ENCODE measurements at places on chromosomes 2 and 18.

DNA sequence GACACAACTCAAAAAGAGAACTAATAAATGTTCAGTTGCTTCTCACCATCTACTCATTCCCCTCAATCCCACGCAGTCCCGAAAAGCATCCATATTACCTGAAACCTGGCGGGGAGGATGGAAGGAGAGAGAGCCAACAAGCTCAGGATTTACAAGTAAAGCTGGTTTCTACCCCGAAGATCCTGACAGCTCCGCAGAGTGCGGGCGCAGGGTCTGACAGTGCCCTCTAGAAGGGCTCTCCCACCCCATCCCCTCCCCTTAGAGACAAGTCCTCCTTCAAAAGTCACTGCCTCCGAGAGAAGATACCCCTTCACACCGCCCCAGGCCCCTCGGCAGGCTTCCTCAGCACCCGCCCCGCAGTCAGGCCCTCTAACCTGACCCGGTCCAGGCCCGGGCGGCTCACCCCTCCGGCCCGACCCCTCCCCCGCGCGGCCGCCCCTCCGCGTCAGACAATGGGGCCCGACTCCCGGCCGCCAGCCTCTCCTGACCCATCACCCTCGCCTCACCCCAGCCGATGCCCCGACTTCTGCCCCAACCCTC lies 550 bp downstream of the RAB1A start:
- DNase-seq = peak; percentile 33

- no peak for DNase-seq
Measured at GRCh38 chr2:98547092-98547790, 61.1 kb downstream of the COA5 start.

- DNase-seq = no peak
Measured at GRCh38 chr2:85541753-85542457, 2.9 kb downstream of the MAT2A start.

DNA sequence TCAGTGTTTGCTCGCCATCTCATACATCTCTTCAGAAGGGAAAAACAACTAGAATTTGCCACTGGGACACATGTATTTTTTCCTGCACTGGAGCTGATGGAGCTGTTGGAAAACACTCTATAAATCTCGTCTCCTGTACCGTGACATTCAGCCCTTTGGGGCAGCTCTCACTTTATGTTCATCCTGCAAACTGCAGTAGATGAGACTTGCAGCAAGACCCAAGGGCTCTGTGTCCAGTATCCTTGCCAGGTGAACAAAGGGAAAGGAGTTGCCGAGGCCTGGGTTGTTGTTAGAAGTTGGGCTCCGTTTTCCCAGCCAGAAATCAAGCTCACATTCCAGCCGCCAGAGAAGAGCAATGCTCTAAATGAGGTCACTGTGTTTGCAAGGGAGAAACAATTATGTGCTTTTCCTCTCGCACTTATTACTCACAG lies 285.1 kb downstream of the SLC4A3 start:
- no peak for DNase-seq

DNA sequence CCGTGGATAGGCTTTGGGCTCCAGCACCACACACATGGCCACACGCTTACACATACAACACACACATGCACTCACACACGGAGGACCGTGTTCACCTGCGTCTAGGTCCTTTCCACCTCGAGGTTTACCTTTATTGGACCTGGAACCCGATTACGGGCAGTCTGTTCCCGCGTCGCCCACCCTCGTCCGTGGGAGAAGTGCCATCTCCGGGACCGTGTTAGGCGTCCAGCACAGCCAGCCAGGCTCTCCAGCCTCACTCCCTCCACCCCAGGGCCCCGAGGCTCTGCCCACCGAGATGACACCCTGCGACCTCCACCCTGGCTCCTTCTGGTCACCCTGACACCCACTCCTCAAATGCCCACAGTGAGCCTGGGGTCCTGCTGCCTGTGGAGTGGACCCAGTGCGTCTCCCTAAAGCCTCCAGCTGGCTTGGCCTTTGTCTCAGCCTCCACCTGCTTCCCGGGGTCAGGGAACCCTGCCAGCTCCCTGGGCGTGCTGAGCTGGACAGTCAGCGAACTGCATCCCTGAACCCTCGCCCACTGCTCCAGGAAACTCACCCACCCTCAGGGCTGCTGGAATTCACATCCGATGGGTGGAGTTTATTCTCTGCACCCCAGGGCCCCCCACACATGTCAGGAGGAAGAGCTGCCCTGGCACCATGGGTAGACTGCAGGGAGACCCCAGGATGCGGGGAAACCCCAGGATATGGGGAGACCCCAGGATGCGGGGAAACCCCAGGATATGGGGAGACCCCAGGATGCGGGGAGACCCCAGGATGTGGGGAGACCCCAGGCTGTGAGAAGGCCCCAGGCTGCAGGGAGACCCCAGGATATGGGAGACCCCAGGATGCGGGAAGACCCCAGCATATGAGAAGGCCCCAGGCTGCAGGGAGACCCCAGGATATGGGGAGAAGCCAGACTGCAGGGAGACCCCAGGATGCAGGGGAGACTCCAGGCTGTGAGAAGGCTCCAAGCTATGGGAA lies 33.0 kb downstream of the ADI1 start:
- DNase-seq = no peak

- no peak for DNase-seq
Measured at GRCh38 chr2:235747786-235748091, 253.9 kb downstream of the AGAP1 start.

- DNase-seq = no peak
Measured at GRCh38 chr2:134170294-134170693, 83.6 kb upstream of the MGAT5 start.

DNA sequence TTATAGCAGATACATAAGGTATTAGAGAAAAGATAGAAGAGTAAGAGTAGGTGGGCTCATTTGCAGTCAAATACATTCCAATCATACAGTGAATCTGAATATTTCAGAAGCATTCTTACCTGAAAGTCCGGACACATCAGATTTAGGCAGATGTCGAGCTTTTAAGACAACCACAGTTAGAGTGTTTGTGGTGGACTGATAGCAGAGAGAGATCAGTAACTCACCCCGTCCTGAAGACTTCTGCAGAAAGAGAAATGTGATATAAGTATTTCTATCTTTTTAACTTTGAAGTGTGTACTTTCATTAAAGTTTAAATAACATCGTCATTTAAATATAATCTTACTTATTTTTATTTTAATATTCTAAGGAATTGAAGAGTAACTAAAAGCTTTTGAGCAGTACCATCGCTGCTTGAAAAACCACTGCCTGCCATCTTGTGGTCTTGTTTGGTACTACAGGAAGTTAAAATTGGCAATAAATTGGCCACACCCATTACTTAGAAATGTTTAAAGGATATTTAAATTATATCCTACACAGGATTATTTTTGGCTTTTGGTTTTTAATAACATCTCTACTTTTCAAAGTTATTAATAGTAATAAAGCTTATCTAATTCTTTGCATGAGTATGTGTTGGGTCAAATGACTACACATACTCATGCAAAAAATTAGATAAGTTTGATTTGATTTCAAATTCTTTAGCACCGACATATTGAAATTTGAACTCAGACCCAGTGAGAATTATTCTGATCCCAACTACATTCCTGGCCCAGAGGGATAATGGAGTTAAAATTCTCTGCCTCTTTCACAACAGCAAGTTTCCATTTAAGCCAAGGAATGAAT lies 5.5 kb downstream of the SYT4 start:
- DNase-seq = no peak

GRCh38 chr2:234919711-234920110 lies 32.1 kb upstream of the SH3BP4 start:
- DNase-seq = no peak

- no peak for DNase-seq
Measured at GRCh38 chr2:32222966-32223365, 41.7 kb downstream of the NLRC4 start.

DNA sequence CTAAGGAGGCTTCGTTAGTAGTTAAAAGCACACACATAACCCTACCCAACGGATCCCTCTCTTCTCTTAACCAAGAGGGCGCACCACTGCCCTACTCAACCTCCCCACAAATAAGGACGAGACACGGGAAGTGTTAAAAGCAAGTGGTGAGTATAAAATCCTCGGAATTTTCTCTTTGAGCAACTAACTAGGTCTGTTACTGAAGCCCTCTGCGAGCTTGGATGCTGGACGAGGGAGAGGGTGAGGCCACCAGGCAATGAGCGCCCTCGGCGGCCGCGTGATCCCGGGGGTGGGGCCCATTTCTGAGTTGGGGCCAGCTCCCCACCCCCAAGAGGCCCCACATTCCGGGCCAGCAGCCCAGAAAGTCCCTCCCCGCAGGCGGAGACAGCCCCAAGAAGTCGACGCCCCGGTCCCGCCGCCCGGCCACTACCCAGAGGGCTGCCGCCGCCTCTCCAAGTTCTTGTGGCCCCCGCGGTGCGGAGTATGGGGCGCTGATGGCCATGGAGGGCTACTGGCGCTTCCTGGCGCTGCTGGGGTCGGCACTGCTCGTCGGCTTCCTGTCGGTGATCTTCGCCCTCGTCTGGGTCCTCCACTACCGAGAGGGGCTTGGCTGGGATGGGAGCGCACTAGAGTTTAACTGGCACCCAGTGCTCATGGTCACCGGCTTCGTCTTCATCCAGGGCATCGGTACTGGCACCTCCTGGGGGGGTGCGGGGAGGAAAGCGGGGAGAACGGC lies at the start of gene CYBRD1:
TSS of gene CYBRD1 (plus strand) at position 423 of the 736 bp plus-strand sequence. CDS start at position 495, 72 bp downstream.
- peak; percentile 80 for DNase-seq

GRCh38 chr2:168145426-168146310 lies 101.7 kb downstream of the STK39 start:
- no peak for DNase-seq

DNA sequence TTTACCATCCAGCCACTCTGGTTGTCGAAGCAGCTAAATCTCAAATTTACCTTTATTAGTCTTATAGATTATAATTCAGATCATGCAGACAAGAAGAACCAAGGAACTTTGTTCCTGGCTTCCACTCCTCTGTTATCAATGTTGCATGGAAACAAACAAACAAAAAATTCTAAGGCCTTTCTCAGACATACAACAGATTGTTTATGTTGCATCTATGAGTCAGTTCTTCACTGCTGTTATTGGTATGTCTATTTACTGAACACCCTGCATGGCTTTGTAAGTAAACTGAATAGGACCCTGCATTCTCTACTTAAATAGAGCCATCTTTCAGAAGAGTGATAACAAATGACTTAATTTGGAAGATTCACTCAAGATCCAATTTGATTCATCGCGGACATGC lies 1.6 kb upstream of the ANKRD44 start:
- no peak for DNase-seq

GRCh38 chr18:22098563-22098989 lies 70.8 kb upstream of the GATA6 start:
- DNase-seq = no peak

DNA sequence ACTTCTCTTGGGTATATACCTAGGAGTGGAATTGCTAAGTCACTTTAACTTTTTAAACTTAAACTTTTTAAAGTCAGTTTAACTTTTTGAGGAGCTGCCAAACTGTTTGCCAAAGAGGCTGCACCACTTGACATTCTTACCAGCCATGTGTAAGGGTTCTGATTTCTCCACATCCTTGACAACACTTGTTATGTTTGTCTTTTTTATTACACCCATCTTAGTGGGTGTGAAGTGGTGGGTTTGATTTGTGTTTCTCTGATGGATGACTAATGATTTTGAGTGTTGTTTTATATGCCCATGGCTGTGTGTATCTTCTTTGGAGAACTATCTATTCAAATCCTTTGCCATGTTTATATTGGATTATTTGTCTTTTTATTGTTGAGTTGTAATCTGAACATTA lies 13.6 kb downstream of the ASAP2 start:
- DNase-seq = no peak

DNA sequence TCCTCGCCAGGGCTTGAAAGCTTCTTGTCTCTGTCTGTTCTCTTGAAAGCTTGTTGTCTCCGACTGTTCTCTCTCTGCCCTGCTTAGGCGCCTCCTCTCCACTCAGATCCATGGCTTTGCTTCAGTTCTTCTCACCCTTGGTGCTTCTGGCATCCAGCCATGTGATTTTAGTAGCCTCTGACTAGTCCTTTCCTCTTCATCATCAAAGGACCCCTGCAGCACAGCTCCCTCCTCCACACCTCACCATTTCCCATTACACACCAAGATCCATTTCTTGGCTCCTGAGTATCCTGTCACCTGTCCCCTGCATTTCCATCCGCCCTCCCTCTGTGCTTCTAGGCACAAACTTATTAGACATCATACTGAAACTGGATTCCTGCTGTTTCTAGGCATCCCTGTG lies 59.4 kb downstream of the ZNF236 start:
- DNase-seq = no peak

GRCh38 chr2:102657770-102658169 lies 38.4 kb downstream of the SLC9A2 start:
- DNase-seq = no peak

- DNase-seq = peak; percentile 39
Measured at GRCh38 chr18:80109676-80110078, 615 bp downstream of the ADNP2 start.

GRCh38 chr18:70334728-70335329 lies 46.0 kb downstream of the SOCS6 start:
- DNase-seq = no peak

GRCh38 chr18:12254136-12254819 lies at the start of gene CIDEA:
TSS of gene CIDEA (plus strand) at chr18:12254361. CDS start at chr18:12254384, 23 bp downstream.
- no peak for DNase-seq

GRCh38 chr18:50982802-50983179 lies 15.0 kb downstream of the ELAC1 start:
- DNase-seq = no peak
